Urinary bladder (tissue), 4 donors: ENCODE measurements at places on chromosomes 3 and 15. TPM values are rescaled to one million over a fixed set of nuclear protein-coding genes. Genes with fewer than 3 reads are reported as not detected.

GRCh38 chr3:67706934-67707333, 52.5 kb upstream of the SUCLG2 start:
- DNase-seq = no peak

DNA sequence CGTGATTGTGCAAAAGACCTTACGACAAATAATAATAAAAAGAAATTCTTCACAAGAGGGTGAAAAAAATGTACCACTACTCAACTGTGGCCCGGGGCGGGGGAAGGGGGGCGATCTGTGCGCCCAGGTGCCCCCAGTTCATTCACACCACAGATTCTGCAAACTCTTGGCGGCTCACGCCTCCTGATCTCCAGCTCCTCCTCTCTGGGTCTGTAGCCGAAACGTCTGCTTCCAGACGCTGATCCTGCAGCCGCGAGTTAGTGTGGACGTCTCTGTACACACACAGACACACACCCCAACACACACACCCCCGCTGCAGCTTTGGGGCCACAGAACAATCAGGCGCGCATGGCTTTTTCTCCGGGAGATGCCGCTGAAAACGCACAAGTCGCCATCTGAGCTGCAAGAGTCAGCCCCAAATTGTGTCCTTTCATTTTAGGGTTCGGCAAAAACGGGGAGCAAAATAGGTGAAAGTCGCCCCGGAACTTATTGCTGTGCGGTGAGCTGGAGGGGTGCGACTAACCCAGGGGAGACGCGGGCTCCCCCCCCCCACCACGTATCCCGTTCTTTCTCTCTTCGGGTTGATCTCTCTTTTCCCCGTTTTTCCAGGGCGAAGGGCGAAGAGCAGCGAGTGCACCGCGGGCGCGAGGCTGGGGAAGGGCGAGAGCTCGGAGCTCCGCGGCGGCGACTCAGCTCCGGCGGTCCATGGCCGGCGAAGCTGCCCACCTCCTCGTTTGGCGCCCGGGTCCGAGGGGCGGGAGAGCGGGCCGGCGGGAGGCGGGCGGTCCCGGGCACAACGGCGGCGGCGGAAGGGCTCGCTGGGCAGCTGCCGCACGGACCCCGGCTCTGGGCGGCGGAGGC, 505 bp upstream of the WNT5A start:
- DNase-seq = no peak

DNA sequence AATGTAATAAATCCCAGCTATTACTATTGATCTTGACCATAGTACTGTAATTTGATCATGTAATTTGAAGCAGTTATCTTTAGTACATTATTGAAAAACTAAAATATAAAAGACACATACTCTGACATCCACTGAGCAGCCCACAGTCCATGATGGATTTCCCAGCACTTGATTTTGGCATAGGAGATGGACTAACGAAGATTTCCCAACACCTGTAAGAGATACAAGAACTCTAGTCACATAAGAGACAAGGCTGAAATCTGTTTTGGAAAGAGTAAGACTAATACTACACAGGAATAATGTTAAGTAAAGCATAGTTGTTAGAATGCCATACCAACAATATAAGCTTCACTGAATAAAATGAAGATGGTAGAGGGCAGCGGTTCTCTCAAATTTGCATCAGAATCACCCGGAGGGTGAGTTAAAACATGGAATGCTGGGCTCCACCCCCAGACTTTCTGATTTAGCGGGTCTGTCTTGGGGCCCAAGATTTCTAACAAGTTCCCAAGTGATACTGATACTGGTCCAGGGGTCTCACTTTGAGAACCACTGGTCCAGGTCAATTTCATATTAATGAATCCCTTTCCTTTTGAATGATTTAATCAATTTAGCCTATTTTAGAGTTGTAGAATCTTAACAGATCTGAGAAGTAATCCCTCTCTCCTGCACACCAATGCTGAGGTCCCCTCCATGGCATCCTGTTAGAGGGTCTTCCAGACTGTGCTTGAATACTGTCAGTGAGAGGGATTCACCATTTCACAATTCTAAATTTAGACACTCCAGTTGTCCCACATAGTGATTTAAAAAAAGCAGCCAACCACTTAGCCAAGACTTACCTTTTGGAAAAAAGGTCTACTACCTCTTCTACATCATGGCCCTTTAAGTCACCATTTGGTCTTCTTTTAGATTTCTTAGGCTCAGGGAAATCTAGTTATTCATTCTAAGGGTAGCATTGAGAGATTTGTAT, 11.5 kb downstream of the RABL3 start:
- DNase-seq = no peak

GRCh38 chr3:42572278-42572677, 9.5 kb downstream of the SEC22C start:
- DNase-seq = no peak

DNA sequence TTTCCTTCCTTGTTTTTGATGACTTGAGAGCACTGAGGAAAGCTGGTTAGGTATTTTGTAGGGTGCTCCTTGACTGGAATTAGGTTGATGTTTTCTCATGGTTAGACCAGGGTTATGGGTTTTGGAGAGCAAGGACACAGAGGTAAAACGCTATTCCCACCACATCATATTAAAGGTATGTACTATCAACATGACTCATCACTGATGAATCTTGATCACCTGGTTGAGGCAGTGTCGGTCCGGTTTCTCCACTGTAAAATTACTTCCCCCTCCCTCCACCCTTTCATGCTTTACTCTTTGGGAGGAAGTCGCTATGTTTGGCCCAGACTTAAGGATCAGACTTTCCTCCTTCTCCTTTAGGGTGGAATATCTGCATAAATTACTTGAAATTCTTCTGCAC, 201.6 kb downstream of the EDEM1 start:
- DNase-seq = peak; percentile 10

DNA sequence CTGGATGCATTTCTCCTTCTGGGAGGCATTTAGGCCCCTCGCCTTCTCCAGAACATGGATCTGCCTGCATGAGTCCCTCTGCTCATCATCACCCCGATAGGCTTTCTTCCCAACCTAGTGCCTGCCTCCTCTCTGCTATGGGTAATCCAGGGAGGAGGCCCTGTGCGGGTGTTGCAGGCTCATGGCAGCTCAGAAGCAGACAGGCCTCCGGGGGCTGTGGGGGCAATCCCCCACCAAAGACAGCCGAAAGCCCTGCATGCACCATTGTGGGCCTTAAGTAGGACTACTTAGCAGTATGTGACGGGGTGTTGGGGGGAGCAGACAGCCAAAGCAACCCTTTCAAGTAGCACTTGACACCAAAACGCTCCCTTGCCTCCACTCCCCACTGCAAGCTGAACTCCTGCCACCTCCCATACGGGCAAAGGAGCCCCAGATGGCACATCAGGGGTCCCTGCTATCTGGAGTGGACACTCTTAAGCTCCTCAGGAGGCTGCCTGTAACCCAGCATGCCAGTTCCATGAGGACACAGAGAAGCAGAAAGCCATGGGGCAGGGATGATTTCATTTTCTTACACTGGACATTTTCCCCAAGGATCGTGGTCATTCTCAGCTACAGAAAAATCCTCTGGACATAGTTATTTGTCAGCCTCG, 98.8 kb upstream of the HACD2 start:
- DNase-seq = no peak

- no peak for DNase-seq
Measured at GRCh38 chr15:95866711-95867440, 463.6 kb upstream of the NR2F2 start.

The XCR1 gene
- total RNA-seq = 1.0 TPM

- DNase-seq = no peak
Measured at GRCh38 chr3:58387650-58388546, 45.7 kb downstream of the PDHB start.

DNA sequence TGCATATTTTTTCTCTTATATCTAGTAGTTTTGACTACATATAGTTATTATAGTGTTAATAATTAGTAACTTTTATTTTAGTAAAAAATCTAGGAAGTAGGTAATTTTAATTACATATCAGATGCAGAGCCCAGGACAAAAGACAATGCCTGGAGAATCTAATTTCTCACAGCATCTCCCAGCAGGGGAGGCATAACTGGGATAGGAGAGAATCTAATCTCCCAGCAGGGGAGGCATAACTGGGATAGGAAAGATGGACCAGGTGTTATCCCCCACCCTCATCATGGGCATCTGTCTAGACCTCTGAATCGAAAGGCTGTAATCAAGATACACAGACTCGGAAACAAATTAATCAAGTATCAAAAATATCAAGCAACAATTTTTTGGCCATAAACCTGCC, 58.2 kb downstream of the OSTN start:
- no peak for DNase-seq

GRCh38 chr15:68148039-68148438, 57.1 kb downstream of the CALML4 start:
- DNase-seq = no peak

The GOLGA8S gene
- 0.21 TPM for total RNA-seq

GRCh38 chr15:26084771-26085170, 221.6 kb upstream of the ATP10A start:
- DNase-seq = no peak

The KNG1 gene
- total RNA-seq = not detected

GRCh38 chr3:155352900-155353490, 59.5 kb upstream of the STRIT1 start:
- DNase-seq = no peak

DNA sequence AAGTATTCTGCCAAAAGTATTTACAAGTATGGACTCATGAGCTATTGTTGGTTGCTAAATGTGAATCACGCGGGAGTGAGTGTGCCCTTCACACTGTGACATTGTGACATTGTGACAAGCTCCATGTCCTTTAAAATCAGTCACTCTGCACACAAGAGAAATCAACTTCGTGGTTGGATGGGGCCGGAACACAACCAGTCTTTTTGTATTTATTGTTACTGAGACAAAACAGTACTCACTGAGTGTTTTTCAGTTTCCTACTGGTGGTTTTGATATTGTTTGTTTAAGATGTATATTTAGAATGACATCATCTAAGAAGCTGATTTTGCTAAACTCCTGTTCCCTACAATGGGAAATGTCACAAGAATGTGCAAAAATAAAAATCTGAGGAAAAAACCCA, 30.3 kb downstream of the SYNM start:
- DNase-seq = no peak

- no peak for DNase-seq
Measured at GRCh38 chr3:15294929-15295328, 37.5 kb downstream of the SH3BP5 start.

DNA sequence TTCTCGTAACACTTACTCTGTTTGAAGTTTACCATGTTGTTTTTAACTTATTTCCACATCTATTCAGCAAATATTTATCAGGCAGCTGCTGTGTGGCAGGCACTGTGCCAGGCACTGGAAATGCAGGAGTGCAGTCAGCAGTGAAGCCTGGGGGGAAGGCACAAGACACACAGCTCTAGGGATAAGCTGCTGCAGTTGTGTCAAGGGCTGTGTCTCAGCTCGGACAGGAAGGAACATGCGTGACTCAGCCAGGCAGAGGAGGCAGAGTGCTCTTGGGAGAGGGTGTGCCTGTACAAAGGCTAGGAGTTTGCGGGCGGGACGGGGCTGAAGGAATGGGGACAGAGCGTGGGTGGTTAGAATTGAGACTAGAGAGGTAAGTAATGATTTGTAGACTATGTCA, 24.7 kb downstream of the LYSMD4 start:
- DNase-seq = no peak

DNA sequence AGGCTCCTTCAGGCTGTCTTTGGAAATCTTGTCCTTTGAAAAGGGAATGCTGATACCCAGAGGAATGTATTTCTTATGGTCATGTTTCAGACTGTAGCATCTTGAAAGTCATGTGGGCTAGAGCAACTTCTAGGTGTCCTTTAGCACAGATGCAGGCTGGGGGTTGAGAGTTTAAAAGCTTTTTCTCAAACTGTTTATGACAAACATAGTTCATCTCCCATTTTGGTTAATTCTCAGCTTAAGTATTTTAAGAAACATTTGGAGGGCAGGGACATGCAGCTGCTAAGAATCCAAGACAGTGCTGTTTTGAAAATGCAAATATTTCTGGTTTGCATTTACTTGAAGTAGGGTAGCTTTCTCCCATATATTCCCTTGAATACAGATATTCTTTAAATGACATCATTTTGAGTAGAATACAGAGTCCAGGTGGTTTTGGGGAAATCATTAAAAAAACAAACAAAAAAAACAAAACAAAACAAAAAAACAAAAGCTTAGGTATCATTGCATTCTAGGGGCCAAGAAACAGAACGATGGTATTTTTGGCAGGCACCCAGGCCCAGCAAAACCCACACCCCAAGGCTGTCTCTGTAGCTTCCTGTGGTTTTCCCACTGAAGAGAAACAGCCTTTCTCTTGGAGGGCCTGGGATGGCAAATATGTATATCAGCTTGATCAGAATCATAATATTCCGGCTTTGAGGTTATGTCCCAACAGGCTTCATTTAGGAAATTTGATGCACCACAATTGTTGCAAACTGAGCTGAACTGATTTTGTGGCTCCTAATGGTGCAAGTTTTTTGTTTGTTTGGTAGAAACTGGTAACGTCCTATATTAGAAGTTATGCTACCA, 120.0 kb downstream of the ATG7 start:
- no peak for DNase-seq

GRCh38 chr3:100614941-100615340, 5.5 kb downstream of the ADGRG7 start:
- DNase-seq = no peak

- no peak for DNase-seq
Measured at GRCh38 chr3:181311186-181311585, 321.6 kb upstream of the DNAJC19 start.

The NLGN1 gene
- total RNA-seq = 51.8 TPM

The THAP10 gene
- total RNA-seq = 5.0 TPM

DNA sequence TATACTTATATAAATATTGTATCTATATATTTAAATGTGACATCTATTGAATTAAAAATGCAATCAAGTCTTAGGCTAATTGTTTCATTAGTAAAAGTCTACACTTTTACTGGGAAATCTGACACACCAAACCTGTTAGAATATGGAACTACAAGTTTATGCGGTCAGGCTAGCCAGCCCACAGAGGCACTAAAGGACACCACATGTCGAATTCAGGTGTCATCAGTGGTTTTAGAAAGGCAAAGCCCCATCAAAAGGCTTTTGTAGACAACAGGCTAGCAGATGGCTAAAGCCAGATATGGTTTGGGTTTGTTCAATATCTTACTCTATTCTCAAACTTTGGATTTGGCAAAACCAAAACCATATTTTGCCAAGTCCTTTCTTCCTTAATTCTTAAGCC, 411.0 kb downstream of the MECOM start:
- no peak for DNase-seq

The ATP13A5 gene
- total RNA-seq = not detected

- no peak for DNase-seq
Measured at GRCh38 chr3:12869035-12869621, 27.8 kb upstream of the RPL32 start.

- no peak for DNase-seq
Measured at GRCh38 chr15:100934166-100934565, 15.0 kb downstream of the LRRK1 start.

The LEKR1 gene
- total RNA-seq = 2.7 TPM

GRCh38 chr3:145015253-145015652, 1043.6 kb downstream of the DIPK2A start:
- DNase-seq = no peak

The MDFIC2 gene
- total RNA-seq = not detected
